ENCODE measurements at places on chromosomes 3 and 15.

- no peak for DNase-seq
Measured at GRCh38 chr15:55627730-55628368, 39.7 kb upstream of the PYGO1 start.

DNA sequence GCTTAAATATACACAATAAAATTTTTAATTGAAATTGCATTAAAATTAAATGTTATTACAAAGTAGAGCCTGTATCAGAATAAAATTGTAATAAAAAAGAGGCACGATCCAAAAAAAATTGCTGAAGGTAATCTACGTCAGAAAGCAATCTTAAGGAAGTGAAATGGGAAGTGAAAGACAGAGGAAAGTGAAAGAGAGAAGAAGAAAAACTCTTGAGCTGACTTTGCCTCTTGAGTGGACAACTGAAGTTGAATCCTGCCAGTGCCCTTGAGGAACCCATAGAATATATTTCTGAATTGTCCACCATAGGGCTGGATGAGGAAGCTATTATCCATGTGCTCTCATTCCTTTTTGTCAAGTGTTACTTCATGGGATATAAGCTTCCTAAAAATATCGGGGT lies 285.1 kb upstream of the STAC start:
- no peak for DNase-seq

GRCh38 chr3:71090207-71090606 lies 493.3 kb downstream of the FOXP1 start:
- no peak for DNase-seq

DNA sequence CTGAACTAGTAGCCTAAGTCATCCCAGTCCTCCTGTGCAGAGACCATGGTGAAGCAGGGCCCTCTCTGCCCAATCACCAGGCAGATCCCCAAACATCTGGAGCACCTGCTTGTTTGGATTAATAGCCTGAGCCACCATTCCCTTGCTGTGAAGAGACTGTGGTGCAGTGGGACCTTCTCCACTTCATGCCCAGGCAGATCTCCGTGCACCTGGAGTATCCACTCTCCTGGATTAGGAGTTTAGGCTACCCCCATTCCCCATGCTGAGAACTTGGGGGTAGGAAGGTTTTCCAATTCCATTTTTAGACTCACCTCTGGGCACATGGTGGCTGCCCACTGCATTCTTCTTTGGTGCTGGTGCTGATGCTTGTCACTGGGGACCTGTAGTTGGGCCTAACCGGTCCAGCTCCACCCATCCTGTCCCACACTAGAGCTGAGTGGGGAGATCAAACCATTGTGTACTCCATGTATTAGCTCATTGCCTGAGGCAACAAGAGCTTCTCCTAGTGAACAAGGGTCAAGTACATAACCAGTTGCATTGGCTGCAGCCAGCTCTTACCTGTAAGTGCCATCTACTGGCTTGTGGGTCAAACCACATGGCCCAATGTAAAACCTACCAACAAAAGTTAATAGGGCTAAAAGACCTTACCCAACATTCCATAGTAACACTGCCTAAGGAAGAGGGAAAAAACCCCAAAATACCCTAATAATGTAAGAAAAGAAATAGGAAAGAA lies 382.5 kb upstream of the CBLB start:
- no peak for DNase-seq

DNA sequence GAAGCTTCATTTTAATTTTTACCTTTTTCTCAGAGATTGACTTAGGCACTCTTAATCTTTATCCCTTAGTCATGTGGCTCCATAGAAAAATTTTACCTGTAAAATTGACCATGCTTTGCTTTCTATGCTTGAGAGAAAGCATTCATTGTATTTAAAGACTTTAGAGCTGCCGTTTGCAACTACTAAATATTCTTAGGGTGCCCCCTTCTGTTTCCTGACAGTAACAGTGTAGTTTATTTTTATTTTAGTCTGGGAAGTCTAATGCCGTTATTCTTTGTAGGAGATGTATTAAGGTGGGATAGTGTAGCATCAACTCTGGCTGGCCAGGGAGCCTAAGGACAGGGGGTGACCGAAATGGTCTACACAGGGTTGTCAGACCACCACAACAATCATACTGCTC lies 84.5 kb upstream of the SYNPR start:
- DNase-seq: peak; percentile 17

DNA sequence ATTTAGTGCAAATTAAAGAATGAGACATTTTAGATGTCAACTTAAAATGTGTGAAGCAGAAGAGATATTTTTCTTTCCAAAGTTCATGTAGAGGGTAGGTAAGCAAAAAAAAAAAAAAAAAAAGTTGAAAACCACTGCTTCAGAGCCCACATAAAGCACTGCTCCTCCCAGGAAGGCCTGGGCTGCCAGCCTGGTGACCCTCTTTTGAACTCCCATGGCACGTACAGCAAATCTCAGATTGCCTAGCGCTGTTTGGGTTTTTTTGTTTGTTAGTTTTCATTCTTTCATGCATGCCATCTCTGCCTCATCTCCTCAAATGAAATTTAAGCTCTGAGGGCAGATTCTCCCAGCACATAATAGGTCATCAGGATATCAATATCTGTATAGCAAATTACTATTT lies 120.1 kb downstream of the SRGAP3 start:
- no peak for DNase-seq

GRCh38 chr15:71448688-71449114 lies 333.4 kb downstream of the THSD4 start:
- DNase-seq: peak; percentile 27

DNA sequence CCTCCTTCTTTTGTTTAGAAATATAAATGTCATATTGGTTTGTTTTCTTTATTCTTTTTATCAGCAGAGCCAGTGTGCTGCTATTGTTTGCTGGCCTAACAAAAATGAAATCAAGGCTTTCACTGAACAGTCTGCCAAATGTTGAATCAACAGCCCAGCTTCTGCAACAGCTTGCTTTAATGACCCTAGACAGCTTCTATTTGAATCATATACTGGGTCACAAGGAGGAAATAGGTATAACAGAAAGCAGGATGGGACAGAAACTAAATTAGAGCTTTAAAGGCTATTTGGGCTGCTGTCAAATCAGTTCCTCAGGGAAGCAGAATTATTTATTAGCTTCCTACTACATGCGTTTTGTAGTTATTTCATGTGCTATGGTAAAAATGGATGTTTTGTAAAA lies 12.1 kb upstream of the DNAJC13 start:
- no peak for DNase-seq

DNA sequence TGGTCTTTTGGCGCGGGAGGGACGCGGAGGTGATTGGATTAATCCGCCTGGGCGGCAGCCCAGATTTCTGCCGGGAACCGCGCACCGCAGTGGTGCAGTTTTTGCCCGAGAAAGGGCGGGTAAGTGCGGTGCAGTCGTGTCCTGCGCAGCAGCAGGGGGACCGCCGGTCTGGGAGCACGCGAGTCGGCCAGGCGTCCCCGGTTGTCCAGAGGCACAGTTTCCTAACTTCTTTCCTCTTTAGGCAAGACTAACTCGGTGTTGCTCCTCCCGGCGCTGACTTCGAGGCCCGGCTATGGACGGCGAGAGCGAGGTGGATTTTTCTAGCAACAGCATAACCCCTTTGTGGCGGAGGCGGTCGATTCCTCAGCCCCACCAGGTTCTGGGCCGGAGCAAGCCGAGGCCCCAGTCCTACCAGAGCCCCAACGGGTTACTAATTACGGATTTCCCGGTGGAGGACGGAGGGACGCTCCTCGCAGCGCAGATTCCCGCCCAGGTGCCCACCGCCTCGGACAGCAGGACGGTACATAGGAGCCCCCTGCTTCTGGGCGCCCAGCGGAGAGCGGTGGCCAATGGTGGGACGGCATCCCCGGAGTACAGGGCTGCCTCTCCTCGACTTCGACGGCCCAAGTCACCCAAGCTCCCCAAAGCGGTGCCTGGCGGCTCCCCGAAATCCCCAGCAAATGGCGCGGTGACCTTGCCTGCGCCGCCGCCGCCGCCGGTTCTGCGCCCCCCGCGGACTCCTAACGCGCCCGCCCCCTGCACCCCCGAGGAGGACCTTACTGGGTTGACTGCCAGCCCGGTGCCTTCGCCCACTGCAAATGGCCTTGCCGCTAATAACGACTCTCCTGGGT lies 736 bp downstream of the ARHGEF26 start:
- no peak for DNase-seq

- peak; percentile 35 for DNase-seq
Measured at GRCh38 chr3:61901986-61902385, 340.6 kb downstream of the PTPRG start.

DNA sequence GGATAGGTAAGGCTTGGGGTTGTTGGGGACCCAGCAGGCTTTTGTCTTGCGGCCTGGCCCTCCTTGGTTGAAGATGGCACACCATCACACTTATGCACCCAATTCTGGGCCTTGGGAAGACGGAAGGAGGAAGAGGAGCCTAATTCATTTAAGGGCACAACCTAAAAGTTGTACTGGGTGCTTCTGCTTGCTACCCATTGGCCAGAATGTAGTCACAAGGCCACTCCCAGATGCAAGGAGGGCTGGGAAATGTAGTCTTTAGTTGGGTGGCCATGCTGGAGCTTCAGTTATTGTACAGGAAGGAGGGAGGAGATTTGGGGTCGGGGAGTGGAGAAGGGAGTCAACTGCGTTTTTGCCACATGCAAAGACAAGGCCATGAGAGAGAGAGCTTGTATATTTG lies 109.2 kb downstream of the TMEM266 start:
- DNase-seq: no peak

GRCh38 chr3:125010393-125010792 lies 45.4 kb downstream of the HEG1 start:
- no peak for DNase-seq

GRCh38 chr15:80997692-80998091 lies 3.0 kb upstream of the TLNRD1 start:
- DNase-seq: no peak

DNA sequence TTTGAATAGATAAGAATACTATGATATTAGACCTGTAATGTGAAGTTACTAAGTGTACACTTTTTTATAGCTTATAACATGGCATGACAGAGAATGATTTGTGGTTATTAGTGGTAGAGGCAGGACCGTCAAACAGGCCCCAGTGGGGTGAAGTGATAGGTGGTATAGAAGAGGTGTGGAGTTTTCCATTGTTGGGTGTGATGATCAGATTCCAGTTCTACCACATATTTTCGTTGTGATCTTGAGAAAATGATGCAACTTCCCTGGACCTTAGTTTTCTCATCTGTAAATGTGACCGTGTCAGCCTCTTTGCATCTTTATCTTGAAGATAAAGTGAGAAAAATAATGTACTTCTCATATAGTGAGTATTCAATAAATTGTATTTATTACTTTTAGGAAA lies 30.3 kb upstream of the UTS2B start:
- no peak for DNase-seq

DNA sequence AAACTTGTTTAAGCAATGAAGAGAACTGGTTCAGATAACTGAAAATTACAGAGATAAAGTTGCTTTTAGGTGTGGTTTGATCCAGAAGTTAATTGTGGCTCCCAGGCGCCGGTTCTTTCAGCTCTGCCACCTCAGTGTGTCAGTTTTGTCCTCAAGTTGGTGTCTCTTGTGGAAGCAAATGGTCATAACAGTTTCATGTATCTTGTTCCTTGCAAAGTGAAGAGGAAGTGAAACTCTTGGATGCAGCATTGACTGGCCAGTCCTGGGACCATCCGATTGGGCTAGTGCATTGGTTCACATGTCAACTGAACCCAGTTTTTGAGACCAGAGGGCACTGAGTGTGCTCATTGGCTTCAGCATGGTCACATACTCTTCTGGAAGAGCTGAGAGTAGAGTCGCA lies 181.4 kb upstream of the GRM7 start:
- no peak for DNase-seq

DNA sequence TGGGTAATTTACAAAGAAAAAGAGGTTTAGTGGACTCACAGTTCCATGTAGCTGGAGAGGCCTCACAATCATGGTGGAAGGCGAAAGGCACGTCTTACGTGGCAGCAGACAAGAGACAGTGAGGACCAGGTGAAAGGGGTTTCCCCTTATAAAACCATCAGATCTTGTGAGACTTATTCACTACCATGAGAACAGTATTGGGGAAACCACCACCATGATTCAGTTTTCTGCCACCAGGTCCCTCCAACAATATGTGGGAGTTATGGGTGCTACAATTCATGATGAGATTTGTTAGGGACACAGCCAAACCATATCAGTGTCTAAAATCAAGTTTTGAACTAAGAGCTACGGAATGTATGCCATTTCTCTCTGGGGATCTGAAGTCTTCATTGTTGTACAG lies 354.8 kb upstream of the C2CD4B start:
- no peak for DNase-seq

GRCh38 chr3:189394599-189395121 lies 222.9 kb downstream of the TPRG1 start:
- DNase-seq: no peak

DNA sequence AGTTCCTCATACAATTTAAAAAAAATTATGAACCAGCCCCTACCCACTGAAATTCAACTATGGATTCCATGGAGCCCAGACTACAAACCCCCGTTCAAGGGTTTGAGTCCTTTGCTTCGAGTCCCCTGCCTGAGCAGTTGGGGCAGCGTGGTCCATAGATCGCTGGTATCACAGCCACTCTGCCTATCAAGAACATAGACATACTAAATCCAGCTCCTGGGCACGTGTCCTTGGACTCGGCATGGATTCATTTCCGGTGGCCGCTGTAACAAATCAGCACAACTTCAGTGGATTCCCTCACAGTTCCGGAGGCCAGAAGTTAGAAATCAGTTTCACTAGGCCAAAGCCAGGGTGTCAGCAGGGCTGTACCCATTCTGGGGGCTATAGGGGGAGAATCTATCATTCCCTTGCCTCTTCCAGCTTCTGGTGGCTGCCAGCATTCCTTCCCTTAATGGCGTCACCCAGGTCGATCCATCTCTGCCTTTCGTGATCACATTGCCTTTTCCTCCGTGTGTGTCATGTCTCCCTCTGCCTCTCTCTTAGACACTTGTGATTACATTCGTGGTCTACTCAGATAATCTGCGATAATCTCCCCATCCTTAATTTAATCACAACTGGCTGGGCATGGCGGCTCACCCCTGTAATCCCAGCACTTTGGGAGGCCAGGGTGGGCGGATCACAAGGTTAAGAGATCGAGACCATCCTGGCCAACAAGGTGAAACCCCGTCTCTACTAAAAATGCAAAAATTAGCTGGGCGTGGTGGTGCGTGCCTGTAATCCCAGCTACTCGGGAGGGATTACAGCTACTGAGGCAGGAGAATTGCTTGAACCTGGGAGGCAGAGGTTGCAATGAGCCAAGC lies 4.6 kb upstream of the TMEM44 start:
- no peak for DNase-seq

- DNase-seq: no peak
Measured at GRCh38 chr3:176959867-176960266, 237.4 kb downstream of the TBL1XR1 start.

DNA sequence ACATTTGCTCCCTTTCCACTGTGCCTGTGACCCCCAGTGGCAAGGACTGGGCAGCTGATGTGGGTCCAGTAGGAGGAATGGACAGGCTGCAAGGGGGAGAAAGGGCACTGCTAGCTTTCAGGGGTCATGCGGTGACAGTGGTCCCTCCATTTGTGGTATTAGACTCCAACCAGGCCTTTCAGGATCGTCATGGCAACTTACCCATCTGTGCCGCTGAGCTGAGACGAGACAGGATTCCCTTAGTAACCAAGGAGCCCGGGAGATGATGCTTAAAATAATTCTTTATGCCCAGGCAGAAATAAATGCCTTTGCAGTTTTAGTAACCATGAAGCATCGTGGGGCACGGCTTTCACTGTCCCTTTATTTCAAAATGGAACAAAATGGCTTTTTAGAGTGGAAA lies 15.9 kb upstream of the MRPL3 start:
- DNase-seq: no peak
